ENCODE measurements at places on chromosomes 4 and X. TPM values are rescaled to one million over a fixed set of nuclear protein-coding genes. Genes with fewer than 3 reads are reported as not detected.
A peak's percentile ranks its signal among the peaks of the same experiment; 100 is the strongest.

DNA sequence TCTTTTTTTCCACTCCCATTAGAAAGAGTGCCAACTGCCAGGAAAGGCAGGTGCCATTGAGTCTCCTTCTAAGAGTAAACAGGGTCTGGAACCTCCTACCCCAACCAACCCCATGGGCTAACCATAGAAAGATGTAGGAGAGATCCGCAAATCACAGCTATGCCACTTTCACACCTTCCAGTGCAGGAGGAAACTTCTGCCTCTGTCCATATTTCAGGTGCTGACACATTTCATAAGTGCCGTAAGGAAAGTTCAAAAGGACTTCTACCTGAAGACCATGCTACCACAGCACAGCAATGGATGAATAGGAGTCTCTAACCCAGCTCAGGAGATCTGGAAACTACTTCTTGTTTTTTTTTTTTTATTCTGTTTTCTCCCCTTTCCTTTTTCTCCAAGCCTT, 145.8 kb downstream of the FBXO8 start:
- no peak for DNase-seq

GRCh38 chr4:151310124-151310728, 15.2 kb downstream of the SH3D19 start:
- no peak for DNase-seq

- no peak for DNase-seq
Measured at GRCh38 chrX:10618961-10619360, 1.4 kb downstream of the MID1 start.

- DNase-seq: peak; percentile 32
Measured at GRCh38 chr4:121253961-121254360, 89.8 kb upstream of the TNIP3 start.

DNA sequence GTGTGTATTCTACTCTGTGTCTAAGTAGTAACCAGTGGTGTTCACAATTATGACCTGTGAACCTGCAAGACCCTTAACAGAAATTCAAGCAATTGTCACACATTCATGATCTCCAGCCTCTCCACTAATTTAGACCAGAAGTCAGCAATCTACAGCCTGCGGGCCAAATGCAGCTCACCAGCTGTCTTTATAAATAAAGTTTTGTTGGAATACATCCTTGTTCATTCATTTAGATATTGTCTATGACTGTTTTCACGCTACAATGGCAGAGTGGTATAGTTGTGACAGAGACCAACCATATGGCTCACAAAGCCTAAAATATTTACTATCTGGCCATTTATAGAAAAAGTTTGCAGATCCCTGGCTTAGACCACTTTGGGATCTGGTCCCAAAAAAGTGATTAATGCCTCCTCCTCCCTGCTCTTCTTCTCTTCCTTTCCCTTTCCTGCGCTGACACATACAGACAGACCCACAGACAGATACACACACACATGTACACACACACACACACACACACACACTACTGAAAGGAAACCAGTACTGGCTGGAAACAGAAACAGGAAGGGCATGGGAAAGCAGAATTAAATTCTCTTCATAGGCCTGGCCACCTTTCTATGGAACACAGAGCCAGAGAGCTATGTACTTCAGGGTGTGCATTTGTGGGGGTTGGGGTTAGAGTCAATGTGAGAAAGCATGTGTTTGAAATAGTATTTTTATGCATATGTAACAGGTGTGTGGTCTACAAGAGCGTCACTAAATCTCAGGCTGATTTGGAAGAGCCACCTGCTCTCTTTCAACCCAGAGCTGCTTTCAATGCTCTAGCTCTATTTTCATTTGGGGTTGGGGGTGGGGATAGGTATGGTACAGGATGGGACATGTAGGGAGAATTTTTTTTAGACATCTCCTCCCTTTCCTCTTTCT, 49.7 kb upstream of the TMEM164 start:
- DNase-seq: no peak

- DNase-seq: no peak
Measured at GRCh38 chrX:129642641-129643040, 12.1 kb downstream of the APLN start.

GRCh38 chrX:107324493-107325310, 118.3 kb downstream of the DNAAF6 start:
- DNase-seq: no peak

DNA sequence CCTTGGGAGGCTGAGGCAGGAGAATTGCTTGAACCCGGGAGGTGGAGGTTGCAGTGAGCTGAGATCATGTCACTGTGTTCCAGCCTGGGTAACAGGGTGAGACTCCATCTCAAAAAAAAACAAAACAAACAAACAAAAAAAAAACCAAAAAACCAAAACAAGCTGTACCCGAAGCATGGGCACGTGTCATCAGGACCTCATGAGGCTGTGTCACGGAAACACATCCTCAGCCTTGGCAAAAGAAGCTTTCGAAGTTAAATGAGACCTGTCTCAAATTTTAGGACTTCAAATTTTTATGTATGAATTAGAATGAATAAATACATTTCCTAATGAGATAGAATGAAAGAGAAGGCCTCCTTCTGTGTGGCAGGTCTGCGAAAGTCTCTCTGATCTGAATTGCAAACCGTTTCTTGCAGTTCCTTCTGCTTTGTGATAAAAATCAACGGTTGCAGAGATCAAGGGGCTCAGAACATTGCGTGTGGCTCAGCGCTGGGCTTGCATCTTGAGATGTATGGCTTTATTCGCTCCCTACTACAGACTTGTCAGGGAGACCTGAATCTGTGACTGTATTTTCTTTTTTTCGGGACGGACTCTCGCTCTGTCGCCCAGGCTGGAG, 19.5 kb upstream of the CRLF2 start:
- no peak for DNase-seq

DNA sequence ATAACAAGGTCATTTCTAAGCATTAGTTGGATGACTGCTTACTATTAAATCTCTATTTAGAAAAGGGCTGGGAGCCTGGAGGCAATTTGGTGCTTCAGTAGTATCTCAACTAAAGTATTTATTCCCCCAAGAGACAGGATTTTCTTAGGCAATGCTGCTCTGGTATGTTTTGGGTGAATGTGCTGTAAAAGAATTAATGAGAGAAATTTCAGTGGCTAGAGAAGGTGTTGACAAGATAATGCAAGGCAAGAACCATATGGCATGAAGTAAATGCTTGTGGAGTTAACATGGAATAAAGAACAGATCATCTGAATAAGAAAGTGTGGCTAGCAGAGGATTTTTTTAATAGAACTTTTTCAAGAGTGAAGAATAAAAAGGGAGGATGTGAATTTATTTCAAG, 3.9 kb downstream of the CYP2U1 start:
- DNase-seq: no peak

DNA sequence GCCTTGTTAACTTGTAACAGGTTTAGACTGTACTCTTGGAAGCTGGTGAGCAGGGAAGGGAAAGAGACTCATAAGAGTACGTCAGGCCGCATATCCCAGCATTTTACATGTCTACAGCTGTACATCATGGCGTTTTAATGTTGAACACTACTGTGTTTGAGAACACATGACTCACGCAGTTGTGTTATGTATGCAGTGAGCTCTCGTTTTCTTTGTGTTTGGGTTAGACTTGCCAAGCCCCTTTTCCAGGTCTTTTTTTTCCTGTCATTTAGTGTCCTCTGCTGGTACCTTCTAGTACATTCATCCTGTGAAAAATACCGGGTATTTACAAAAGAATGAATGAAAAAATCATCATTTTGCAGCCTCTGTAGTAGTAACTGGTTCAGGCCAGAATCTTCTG, 35.3 kb downstream of the SMS start:
- no peak for DNase-seq

DNA sequence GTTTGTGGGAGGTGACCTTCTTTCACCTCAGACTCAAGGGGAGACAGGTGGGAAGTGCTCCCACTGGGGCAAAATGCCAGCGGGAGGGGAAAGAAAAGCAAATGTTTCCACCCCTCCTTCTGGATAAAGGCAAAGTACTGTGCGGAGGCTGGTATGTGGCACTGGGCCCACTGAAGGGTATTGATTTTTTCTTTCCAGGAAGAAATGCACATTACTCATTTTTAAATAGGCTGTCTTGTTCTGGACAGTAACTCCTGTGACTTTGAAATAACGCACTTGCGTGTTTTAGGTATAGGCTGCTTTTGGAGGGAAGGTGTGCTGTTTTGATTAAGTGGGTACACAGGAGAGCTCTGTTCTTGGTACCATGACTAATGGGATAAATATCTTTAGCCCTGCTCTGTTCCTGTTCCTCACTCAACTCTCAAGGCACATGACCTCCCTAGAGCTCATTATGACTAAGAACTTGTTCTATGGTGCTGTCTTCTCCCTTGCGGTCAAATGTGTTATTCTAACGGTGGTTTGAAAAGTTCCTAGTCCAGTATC, 40.7 kb upstream of the MBTPS2 start:
- DNase-seq: no peak

- DNase-seq: peak; percentile 93
Measured at GRCh38 chrX:48918643-48919340, at the start of gene PIM2. Gene PIM2 (minus strand): TSS chrX:48919024. CDS start chrX:48918834, 190 bp downstream.

DNA sequence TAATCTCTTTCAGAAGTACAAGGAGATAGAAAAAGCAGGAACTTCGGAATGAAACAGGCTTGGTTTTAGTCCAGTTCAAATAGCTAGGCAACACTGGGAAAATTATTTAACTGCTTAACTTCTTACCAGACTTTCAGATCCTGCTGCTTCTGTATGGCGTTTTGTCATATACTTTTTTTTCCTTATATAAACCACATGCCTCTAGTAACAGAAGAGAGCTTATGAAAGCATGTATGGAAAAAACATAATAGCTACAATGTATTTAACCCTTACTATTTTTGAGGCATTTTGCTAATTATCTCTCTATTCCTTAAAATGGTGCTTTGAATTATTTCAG, 439.6 kb downstream of the INPP4B start:
- DNase-seq: no peak

- no peak for DNase-seq
Measured at GRCh38 chrX:154012336-154012991, 7.2 kb downstream of the IRAK1 start.

GRCh38 chr4:135256111-135256510, 1054.5 kb upstream of the PABPC4L start:
- no peak for DNase-seq

Gene PNMA5
- total RNA-seq: not detected

Gene XPNPEP2
- 0.28 TPM for total RNA-seq

Gene TRIM75
- total RNA-seq: not detected

Gene IL13RA1
- total RNA-seq: 0.59 TPM

Gene PIN4
- 6.4 TPM for total RNA-seq

Gene GTPBP6
- 78.5 TPM for total RNA-seq

Gene FAM193A
- total RNA-seq: 26.9 TPM

Gene WWC2
- 0.85 TPM for total RNA-seq

Gene L1CAM
- 0.79 TPM for total RNA-seq

Gene MAGEB10
- not detected for total RNA-seq

Gene NEIL3
- 9.9 TPM for total RNA-seq

Gene FAM53A
- 0.82 TPM for total RNA-seq
